ENCODE measurements at places on chromosomes 3 and 15.

DNA sequence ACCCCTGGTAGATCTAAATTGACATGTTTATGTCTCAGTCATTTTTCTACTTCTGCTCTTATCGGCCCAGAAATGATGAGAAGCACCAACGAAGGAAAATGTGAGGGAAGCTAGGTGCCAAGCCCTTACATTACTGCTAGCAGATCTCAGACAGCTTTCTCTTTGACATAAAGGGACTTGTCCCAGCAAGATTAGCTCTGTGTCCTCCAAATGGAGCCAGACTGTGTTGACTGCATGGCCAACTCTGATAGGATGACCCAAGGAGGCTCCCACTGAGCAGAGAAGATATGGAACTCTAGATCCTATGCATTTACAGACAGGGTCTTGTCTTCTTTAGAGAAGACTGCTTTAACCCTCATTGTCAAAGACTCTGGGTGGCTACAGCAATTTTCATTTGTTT is 2.8 kb upstream of the MCTP2 start:
- DNase-seq: no peak

DNA sequence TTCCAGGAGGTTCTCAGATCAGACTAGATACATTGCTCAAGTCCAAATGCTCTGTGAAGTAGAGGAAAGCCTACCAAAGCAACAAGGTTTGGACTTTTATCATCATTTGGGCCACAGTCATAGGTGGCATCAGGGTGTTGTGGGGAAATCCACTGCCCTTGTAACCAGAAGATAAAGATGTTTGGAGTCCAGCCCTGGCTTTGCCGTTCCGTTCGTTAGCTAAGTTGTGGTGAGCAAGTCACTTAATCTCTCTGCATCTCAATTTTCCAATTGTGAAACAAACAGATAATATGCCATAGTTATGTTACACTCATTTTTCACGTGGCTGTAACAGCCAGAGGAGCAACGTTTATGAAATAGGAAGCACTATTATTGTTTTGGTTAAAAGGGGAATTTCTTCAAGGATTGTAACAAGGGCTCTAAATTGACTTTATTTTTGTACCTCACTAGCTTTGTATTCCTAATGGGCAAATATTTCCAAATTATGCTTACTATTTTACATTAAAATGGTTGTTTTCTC is 125.6 kb downstream of the CD47 start:
- DNase-seq: no peak

DNA sequence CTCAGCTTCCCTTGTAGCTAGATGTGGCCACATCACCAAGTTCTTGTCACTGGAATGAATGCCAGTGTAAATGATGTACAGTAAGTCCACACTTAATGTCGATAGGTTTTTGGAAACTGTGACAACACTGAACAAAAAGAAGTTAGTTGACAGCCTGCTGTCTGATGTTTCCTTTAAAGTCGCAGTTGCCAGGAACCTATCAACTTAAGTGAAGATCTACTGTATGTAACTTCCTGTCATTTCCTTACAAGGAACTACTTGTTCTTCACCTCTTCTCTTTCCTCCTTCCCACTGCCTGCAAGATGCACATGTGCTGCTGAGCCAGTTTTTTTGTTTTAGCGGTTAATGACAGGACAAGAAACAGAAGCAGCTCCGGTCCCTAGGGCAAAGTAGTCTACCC is 44.6 kb downstream of the HDGFL3 start:
- DNase-seq: no peak

GRCh38 chr3:25349828-25350724 is 78.0 kb upstream of the RARB start:
- DNase-seq: no peak

GRCh38 chr15:70284438-70285214 is 186.9 kb upstream of the TLE3 start:
- no peak for DNase-seq

- no peak for DNase-seq
Observed at GRCh38 chr3:98732286-98733052, 30.7 kb upstream of the ST3GAL6 start.

DNA sequence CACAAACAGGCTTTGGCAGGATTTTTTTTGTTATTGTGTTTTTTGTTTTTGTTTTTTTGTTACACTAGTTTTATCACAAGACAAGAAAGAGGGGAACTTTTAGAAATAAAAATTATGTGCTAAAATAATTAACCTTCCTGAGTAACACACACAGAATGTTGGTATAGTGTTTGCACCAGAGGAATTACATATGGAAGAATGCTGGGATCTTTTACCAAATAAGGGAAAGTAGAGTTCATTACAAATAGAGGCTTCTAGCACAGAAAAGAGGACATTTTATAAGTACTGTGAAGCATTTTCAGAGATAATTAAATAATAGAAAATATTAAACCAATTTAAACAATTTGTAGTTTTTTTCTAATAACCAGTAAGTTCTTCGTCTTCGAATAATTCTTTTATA is 116.0 kb downstream of the IGF1R start:
- DNase-seq: no peak

- no peak for DNase-seq
Observed at GRCh38 chr3:57065588-57065987, 5.1 kb downstream of the SPATA12 start.

- DNase-seq: no peak
Observed at GRCh38 chr15:39513936-39514335, 66.9 kb upstream of the THBS1 start.

- no peak for DNase-seq
Observed at GRCh38 chr3:122942937-122943827, 84.4 kb downstream of the SEMA5B start.
